H7 (cell line): ENCODE measurements at places on chromosomes 6 and 20.

DNA sequence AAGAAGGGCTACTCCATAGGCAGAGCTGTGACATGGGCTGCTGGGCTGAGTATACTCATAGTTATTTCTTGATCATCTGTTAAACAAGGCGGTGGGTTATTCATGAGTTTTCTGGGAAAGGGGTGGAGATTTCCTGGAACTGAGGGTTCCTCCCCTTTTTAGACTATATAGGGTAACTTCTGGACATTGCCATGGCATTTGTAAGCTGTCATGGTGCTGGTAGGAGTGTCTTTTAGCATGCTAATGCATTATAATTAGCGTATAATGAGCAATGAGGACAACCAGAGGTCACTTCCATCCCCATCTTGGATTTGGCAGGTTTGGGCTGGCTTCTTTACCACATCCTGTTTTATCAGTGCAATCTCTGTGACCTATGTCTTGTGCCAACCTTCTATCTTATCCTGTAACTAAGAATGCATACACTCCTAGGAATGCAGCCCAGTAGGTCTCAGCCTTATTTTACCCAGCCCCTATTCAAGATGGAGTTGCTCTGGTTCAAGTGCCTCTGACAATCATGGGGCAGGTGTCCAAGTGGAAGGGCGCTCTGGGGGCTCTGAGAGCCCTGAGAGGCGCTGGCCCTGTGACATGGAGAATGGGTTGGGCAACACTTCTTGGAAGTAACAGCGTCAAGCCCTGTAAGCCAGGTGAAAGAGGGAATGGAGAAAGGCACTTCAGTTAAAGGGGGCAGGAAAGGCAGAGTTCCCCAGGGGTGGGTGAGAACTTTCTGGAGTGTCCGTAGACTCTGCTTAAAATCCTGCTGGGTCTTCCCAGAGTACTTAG, 354.2 kb upstream of the SULF2 start:
- DNase-seq, result no peak

DNA sequence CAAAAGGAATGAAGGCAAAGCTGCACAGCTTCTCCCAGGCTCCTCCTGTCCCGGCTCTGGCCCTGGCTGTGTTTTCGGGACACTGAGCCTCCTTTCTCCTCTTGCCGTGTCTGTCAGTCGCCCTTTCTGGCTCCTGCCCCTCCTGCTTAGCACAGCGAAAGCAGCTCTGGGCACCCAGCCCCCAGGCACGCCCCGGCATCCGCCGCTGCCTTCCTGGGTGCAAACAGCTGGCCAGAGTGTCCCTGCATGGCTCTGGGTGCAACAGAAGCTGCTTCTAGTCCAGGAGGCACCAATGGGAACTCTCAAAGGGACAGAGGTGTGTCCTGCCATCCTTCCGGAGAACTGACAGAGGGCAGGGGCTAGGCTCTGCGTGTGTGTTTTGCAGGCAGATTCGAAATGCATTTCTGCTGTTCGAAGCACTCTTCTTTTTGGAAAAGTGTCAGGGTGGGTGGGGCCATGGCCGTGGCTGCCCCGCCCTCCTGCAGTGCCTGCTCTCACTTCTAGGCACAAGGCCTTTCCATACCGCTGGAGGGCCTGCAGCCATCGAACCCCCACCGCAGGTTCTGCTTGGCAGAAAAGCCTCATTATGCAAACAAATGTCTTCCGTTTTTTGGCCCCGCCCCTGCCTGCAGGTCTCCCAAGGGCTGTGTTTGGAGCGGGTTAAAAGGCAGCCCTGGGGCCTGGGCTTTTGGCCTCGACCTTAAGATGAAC, 15.5 kb downstream of the COL9A3 start:
- DNase-seq, result peak; percentile 84

DNA sequence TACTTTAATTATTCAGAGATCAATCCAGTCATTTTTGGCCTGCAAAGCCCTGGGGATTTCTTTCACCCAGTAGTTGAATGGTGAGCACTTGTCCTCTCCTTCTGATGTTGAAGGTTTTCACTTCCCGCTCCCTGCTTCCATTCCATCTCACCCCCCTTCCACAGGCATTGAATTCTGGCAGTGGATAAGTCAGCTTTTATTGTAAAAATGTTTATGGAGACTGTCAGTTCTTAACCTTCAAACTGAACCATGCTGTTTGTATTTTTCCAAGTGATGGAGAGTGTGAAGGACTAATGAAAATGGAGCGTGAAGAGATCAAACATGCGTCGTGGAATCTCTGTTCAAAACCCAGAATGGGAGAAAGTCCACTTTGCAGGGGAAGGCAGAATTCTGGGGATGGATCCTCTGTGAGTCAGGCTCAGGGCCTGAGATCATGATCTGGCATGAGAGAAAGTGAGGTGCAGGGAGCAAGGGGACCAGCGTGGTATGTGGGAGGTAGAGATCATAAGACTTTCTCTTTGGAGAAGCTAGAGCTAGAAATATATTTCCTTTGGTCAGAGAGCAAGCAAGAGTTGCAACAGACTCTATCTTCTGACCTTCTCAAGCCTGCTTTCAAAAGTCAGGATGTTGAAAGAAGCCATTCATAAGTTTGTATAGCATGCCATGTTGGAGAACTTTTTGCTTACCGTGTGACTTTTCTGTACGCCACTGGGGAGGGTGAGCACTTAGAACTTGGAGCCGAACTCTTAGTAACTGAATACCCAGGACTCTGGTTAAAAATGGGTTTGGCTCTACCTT, 30.2 kb downstream of the ISM1 start:
- no peak for DNase-seq

DNA sequence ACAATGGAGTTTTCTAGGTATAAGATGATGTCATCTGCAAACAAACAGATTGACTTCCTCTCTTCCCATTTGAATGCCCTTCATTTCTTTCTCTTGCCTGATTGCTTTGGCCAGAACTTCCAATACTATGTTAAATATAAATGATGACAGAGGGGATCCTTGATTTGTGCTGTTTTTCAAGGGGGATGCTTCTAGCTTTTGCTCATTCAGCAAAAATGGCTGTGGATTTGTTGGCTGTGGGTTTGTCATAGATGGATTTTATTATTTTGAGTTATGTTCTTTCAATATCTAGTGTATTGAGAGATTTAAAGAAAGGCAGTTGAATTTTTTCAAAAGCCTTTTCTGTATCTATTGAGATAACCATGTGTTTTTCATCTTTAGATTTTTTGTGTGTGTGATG, 662.4 kb upstream of the EYS start:
- DNase-seq, result no peak

- no peak for DNase-seq
These were observed 545.6 kb downstream of the QKI start for GRCh38 chr6:163960128-163960527.

DNA sequence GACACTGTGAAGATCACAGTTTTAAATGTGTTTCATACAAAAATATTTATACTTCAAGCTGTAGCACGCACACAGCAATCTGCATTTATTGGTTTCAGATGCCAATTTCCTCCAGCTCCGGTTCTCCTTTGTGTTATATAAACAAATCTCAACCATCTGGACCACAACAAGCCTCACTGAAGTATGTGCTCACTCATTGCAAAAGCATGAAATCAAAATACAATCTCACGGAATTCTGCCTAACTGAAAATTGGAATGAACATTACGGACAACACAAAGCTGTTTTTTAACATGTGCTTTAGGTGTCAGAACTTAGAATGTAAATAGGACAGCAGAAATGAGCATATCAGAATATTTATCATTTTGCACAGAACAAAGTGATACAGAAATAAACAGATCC, 38.0 kb downstream of the RCAN2 start:
- DNase-seq, result no peak
